ENCODE measurements at places on chromosomes 1 and 21. TPM values are rescaled to one million over a fixed set of nuclear protein-coding genes. Genes with fewer than 3 reads are reported as not detected.

- DNase-seq, result no peak
Measured at GRCh38 chr1:218698141-218698540, 353.0 kb downstream of the TGFB2 start.

DNA sequence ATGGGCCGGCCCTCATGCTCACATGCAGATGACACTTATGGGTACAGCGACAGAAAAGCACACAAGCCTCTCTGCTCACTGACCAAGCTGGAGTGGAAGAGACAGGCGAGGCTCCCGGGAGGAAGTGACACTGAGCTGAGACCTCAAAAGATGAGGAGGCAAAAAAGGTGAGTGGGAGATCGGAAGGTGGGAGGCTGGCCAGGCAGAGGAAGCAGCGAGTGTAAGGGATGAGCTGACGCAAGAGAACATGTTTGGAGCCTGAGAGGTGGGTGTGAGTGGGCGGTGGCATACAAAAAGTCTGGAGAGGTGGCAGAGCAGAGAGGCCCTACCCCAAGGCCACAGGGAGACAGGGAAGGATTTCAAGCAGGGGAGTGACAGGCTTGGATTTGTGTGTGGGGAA lies 18.2 kb upstream of the CDCP2 start:
- DNase-seq, result no peak

DNA sequence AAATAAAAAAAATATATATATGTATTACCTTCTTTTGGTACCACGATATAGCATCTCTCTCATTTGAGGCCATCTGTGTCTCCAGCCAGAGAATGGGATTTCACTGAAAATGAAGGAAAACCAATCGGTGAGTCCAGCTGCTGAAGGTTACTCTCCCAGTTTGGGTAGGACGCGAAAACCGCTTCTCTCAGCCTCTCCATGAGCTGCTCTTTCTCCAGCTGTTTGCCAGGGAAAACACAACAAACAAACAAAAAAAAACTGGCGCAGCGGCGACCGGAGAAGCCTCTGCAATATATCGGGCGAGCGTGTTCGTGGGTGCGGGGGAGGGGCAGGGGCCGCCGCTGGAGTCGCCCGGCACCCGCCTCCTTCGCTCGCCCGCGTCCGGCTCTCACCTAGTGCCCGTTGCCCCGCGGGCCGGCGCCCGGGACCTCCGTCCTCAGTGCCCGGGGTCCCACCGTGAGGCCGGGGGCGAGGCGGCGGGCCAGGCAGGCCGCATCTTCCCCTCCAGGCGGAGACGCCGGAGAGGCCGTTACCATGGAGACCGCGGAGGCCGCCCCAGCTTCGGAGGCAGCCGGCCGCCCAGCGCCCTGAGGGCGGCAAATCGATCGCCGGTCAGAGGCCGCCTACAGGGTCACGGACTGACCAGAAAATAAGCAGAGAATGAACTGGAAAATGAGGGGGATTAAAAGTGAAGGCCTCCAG lies 504 bp downstream of the PHTF1 start:
- DNase-seq, result no peak

DNA sequence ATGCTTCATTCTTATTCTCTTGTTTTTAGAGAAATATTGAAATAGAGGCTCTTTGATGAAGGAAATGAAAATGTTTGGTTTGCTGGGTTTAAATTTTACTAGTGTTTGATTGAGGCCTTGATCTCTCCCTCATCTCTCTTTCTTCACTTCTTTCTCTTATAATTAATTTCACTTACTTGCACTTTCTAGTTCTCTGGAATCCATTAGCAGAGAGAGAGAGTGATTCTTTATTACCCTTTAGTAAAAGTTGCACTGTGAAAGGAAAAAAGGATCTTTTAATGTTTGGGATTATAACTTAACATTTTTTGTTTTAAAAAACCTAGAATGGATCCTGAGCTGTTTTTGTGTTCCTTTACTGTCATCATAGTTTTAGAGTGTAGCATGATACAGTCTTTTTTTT lies 12.2 kb downstream of the RPRD2 start:
- no peak for DNase-seq

- no peak for DNase-seq
Measured at GRCh38 chr1:110200666-110201065, 9.4 kb upstream of the KCNC4 start.

DNA sequence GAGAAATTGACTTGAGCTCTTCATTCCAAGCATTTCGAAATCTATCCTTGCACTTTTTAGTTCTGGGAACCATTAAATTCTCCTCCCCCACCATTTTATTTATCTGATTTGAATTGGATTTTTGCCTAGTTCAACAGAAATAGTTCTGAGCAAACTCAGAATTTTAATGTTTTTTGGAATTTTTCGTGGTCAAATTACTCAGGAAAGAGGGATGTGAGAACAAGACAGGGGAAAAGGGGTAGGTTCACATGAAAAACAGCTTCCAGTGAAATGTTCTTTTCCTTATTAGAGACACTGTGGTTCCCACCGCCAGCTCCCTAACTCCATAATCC lies 5.7 kb upstream of the ZNF697 start:
- no peak for DNase-seq

DNA sequence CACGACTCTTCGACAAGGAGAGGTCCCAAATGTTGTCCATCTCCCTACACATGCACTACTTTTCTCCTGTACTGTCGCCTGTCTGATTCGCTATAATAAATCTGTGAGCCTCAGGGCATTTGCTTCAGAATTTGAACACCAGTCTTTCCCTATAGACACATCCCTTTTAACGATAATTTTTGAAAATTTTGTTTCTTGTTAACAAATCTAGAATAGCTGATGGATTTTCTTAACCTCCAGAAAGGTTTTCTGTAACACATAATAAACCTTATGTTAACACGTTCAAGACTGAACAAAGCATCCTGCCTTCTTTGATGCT lies 704 bp downstream of the CAPZA1 start:
- no peak for DNase-seq

DNA sequence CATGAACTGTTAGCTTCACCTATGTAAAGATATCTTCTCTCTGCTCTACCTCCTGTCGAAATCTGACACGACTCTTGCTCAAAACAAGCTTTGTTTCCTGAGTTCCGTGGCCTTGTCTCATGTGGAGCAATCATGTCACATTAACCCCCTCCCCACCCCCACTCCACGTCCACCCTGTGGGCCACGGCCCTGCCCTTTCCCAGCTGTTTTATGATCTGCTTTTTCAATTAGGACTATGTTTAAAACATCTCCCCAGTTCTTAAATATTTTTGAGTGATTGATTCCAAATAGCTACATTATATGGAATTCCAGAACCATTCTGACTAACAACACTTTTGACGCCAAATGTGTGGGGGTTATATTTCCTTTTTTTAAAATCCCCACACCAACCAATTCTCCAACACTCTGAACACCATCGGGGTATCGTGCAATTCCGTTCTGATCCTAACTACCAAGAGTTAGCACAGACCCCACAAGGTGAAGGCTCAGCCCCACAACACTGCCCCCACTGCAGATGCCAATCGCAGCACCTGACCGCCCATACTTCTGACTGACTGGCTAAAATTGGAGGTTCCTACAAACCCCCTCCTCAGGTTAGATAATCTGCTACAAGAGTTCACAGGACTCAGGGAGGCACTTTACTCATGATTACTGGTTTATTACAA lies 12.7 kb upstream of the S100A8 start:
- no peak for DNase-seq

DNA sequence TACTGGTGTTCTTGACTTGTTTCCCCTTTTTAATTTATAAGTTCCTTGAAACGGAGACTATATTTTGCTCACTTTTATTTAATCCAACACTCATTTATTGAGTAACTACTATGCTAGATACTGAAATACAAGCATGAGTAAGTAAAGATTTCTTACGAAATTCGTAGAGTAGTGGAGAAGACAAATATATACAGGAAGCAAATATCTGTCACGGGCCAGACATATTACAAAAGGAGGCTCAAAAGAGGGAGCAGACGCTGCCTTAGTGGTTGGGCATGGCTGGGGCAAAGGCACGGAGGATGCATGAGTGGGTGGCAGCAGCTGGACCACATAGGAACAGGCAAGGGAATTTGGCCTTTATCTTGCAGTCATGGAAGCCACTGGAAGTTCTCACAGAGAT lies 6.8 kb downstream of the NCF2 start:
- no peak for DNase-seq

DNA sequence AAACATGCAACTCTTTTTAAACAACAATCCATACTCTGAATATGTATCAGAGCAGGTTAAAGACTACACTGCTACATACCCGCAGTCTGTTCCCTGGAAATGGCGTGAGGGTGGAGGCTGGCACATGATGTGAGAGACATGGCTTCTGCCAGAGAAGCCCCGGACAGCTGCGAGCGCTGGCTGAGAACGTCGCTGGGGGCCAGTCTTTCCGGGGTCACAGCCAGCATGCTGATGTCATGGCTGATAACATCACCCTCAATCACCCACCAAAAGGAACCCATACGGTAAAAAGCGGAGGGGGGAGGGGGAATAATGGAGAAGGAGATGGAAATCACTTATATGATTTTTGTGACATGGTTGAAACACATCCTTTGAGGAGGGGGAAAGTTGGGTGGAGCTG lies 29.1 kb downstream of the C1orf198 start:
- no peak for DNase-seq

GRCh38 chr1:167052389-167052788 lies 37.8 kb downstream of the GPA33 start:
- DNase-seq, result no peak

- no peak for DNase-seq
Measured at GRCh38 chr1:31354283-31354682, 18.6 kb downstream of the FABP3 start.

- no peak for DNase-seq
Measured at GRCh38 chr1:96360036-96360795, 361.4 kb upstream of the PTBP2 start.

DNA sequence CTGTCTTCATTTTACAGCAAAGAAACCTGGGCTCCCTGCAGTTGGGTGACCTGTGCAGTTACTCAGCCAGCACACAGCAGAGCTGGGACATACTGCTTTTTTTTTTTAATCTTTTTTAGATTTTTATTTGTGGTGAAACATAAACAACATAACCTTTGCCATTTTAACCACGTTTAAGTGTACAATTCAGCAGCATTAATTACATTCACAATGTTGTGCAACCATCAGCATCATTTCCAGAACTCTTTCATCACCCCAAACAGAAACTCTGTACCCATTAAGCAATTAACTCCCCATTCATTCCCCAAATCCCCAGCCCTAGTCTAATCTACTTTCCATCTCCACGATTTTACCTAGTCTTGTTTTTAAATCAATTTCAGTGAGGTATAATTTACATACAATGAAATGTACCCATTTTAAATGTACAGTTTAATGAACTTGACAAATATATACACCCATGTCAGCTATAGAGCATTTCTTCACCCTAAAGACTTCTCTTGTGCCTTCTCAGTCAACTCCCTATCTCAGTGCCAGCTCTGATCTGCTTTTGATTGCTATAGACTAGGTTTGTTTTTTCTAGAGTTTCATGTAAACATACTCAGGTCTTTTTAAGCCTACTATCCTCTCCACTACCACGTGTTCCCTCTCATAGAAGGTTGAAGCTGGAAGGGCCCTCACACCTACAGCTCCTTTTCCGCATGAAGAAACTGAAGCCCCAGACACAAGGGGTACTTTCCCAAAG lies 37.8 kb upstream of the C8B start:
- no peak for DNase-seq

DNA sequence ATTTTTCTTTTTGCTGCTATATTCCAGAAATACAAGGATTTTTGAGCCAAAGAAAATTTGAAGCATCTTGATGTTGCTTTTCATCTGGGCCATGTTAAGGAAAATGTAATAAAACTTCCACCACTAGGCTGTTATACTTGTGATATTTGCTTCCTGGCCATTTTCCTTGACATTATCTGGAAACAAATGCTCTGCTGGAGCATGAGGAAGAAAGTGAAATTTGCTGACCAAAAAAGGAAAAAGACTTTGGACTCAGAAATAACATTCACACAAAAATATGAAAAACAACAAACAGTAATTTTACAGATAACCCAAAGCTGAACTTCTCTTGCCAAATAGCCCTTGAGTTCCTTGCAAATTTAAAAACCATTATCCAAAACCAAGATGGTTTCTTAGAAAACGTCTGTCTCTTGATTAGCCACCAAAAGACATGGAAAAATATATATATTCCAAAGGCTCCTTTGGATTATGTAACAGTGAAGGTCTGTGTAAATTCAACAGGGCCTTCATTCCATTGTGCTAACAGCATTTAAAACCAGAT lies 344.5 kb downstream of the LMX1A start:
- peak; percentile 8 for DNase-seq

DNA sequence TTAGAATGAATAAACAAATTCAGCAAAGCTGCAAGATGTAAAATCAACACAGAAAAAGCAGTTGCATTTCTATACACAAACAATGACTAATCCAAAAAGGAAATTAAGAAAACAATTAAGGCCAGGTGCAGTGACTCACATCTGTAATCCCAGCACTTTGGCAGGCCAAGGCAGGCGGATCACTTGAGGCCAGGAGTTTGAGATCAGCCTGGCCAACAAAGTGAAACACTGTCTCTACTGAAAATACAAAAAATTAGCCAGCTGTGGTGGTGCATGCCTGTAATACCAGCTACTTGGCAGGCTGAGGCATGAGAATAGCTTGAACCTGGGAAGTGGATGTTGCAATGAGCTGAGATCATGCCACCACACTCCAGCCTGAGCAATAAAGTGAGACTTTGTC lies 22.3 kb downstream of the THEM4 start:
- DNase-seq, result no peak

GRCh38 chr1:220438741-220439140 lies 89.2 kb upstream of the MARK1 start:
- DNase-seq, result no peak

GRCh38 chr1:87615491-87615890 lies 286.8 kb downstream of the LMO4 start:
- no peak for DNase-seq

- DNase-seq, result no peak
Measured at GRCh38 chr1:168210312-168210711, 15.5 kb upstream of the SFT2D2 start.

DNA sequence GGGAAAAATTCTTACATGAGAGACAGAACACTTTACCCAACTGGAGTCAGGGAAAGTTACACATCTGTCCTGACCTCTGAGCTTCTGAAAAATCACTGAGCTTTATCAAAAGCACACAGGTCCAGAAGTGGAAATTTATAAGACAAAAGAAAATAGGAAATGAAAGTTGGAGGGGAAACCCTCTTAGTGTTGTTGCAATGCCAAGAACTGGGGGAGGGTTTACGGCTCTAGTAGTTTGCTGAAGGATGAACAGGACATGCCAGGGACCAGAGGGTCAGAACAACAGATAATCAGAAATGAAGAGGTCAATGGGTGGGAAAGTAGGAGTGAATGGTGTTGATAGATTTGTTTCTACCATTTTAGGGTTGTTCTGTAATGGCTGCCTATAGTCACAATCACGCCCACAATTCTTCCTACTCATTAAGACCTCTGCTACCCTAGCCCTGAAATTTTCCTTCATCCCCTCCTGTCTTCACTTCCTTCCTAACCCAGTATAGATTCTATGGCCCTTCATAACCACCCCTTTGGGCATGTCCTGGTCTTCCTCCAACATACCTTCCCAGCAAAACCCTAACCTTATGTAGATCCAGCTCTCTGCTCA lies 30.3 kb upstream of the FMOD start:
- DNase-seq, result no peak

- DNase-seq, result no peak
Measured at GRCh38 chr1:29096231-29096886, 27.3 kb downstream of the TMEM200B start.

The CFHR3 gene
- 0.10 TPM for polyA plus RNA-seq

The SYT14 gene
- polyA plus RNA-seq, result 0.05 TPM

The PIK3CD gene
- 5.5 TPM for polyA plus RNA-seq

The ESRRG gene
- polyA plus RNA-seq, result 0.90 TPM

The CXADR gene
- polyA plus RNA-seq, result 4.8 TPM

The TPTE gene
- polyA plus RNA-seq, result not detected

The MSH4 gene
- polyA plus RNA-seq, result 0.10 TPM

The CYB5RL gene
- polyA plus RNA-seq, result 3.8 TPM

The UBE2U gene
- polyA plus RNA-seq, result not detected

The ELAVL4 gene
- polyA plus RNA-seq, result 1.2 TPM

The ZYG11A gene
- polyA plus RNA-seq, result 0.13 TPM
